ENCODE measurements at places on chromosomes 6 and 20. TPM values are rescaled to one million over a fixed set of nuclear protein-coding genes. Genes with fewer than 3 reads are reported as not detected.
A peak's percentile ranks its signal among the peaks of the same experiment; 100 is the strongest.

DNA sequence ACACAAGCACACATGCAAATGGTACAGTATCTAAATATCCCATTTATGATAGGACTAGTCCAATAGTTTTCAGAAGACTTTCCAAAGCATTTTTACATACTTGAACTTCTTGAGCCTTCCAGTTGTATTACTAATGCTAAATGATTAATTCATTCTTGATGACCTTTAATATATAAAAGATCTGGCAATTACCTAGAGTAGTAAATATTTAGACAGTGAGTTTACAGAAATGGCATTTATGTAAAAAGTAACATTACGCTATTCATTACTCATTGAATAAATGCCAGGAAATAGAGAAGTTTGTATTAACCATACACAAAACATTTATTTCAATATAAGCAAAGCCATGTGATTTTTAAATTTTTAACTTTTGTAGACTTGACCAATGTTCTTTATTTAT is 158.8 kb downstream of the DST start:
- DNase-seq, result no peak

DNA sequence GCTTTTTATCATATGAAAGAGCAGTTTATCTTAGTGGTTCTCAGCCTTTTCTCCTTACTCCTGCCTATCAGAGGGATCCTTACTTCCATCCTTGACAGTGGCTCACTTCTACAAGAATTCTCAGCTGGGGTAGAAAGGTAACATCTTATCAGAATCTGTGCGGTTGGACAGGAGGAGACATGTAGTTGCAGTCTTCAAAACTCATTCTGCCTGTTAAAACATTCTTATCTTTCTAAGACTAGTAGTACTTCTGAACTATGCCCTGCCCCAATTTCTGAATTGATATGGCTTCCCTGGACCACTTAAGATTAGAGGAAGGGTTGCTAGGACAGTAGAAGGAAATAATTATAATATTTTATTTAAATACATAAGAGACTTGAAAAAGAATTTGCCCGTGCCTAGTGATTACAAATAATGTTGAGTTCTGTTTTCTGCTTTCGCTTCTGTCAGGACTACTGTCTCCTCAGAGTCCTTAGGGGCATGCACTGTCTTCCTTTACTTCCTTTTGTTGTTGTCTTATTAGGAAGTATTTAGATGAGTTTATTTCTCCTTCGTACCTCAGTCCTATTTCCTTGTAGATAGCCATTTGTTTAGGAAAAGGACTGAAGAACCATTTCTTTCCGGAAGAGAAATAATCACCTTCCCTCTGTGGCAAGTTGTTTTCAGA is 24.9 kb downstream of the BLTP3A start:
- no peak for DNase-seq

- no peak for DNase-seq
Observed at GRCh38 chr6:124539096-124539495, 423.1 kb upstream of the RNF217 start.

DNA sequence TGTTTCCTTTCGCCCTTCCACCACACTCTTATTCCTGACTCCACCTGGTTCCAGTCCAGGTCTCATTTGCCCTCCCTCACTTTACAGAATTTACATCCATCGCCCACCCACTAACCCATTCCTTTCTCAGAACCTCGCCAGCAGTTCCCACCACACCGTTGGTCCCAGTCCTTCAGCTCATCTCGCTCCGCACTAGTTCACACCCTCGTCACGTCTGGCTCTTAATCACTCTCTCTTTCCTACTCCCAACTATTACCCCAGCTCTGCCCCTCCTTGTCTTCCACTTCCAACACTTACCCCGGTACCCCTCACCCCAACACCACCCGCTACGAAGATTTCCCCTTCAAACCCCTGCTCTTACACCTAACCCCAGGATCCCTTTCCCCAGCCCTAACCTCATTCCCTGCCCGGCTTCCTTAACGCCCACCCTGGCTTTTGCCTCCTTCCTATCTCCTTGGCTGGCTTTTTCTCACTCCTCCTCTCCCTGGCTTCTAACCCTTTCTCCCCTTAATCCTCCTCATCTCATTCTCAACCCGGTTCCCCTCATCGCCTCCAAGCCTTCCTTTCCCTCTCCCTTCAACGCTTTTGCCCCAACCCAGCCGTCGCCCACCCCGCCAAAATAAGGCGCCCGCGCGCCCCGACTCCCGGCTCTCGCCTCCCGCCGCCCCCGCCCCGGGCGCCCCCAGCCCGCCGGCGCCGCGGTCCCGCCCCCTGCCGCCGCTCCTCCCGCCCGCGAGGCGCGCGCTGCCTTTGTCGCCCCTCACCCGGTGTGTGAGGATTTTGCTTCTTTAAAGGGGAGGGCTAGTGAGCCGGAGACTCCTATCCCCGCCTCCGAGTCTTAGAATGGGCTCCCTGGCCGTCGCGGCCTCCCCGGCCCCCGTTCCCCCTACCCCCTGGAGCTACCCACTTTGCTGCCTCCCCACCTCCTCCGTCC is 542 bp downstream of the USP49 start:
- DNase-seq, result peak; percentile 9

- no peak for DNase-seq
Observed at GRCh38 chr6:156771047-156771446, 6.1 kb upstream of the ARID1B start.

DNA sequence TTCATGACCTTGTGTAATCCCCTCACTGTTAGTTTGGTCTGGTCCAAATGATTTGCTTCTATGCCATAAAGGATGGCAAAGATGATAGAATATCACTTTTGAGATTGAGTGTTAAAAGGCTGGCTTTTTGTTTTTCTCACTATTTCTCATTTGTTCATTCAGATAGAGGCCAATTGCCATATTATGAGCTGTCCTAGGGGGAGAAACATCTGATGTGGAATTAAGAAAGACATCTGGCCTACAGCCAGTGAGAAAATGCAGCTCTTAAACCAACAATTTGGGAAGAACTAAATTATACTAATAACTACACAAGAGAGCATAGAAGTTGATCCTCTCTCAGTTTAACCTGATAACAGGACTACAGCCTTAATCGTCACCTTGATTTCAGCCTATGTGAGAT is 1668.6 kb downstream of the GRIK2 start:
- no peak for DNase-seq

DNA sequence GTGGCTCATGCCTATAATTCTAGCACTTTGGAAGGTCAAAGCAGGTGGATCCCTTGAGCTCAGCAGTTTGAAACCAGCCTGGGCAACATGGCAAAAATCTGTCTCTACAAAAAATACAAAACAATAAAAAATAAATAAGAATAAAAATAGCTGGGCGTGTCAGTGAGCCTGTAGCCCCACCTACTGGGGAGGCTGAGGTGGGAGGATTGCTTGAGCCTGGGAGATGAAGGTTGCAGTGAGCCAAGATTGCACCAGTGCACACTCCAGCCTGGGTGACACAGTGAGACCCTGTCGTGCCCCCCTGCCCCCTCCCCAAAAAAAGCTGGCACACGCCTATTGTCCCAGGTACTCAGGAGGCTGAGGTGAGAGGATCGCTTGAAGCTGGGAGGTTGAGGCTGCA is 35.1 kb upstream of the SRPK1 start:
- DNase-seq, result no peak

GRCh38 chr20:42267793-42268384 is 649.7 kb upstream of the CHD6 start:
- no peak for DNase-seq

Gene PAX1
- total RNA-seq, result not detected

Gene GHRH
- total RNA-seq, result not detected

Gene MLIP
- total RNA-seq, result not detected

Measured in transverse colon (tissue), 4 donors.